ENCODE measurements at places on chromosomes 3 and 15.

DNA sequence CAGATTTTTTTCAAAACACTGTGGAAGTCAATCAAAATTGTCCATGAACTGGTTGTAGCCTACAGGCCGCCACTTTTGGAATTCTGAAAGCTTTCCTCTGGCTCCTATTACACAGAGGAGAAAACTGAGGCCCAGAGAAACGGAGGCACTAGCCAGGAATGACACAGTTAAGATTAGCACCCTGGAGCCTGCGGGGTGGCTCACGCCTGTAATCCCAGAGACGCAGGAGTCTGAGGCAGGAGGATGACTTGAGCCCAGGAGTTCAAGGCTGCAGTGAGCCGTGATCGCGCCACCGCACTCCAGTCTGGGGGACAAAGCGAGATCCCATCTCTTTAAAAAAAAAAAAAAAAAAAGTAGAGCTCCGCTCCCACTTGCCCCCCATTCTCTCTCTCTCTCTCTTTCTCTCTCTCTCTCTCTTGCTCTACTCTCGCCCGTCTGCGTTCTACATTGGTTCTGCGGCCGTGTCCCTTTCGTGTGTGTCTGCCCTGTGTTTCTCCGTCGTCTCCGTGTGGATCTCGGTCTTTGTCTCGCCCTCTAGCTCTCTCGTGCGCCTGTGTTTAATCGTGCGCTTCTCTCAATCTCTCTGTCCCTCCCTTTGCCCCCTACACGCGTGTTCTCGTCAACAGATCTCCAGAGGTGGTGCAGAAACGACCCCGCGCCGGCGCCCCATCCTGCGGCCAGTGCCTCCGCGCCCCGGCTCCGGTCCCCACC lies 512 bp upstream of the TRH start:
- no peak for ATAC-seq

DNA sequence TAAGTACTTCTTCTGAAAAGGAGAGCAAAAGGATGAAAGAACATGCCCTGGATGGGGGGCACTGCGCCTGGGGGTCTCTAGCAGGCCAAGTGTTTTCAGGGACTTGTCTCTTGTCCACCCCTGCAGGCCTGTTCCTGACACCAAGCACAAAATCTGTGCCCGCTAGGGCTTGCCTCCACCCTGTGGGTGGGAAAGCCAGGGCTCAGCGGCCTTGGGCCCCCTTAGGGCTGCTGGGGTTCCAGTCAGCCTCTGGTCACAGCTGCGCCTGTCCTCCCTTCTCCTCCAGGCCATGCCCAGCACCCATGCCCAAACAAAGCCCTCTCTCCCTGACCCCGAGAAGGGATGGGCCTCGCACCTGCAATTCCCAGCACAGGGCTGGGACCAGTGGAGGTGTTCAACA lies 71.1 kb upstream of the TRPM1 start:
- peak; percentile 14 for ATAC-seq

GRCh38 chr15:28955160-28955992 lies 69.6 kb downstream of the APBA2 start:
- no peak for ATAC-seq

- peak; percentile 79 for ATAC-seq
Measured at GRCh38 chr15:52095597-52096262, 16.8 kb downstream of the BCL2L10 start.

All from esophagus mucosa (tissue), 1 donor.